ENCODE measurements at places on chromosomes 7 and 10.

GRCh38 chr7:1691601-1692514 lies 21.8 kb downstream of the ELFN1 start:
- DNase-seq = no peak

- no peak for DNase-seq
Measured at GRCh38 chr10:55311848-55312635, 511.0 kb upstream of the PCDH15 start.

DNA sequence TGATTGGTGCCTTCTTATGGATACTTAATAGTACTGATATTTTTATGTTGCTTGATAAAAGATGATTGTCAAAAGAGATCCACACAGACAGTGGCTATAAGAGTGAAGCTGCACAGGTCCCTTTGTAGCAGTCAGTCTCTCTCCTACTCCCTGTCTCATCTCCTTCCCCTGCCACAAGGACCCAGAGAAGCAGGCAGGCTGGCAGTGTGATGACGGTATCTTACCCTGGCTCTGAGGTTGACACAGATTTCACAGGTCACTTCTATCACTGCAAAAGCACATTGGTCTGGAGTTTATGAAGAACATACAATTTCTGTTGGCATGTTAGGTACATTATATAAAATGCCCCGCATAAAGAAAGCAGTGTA lies 64.4 kb upstream of the AHR start:
- no peak for DNase-seq

GRCh38 chr10:101905251-101905650 lies 61.7 kb upstream of the KCNIP2 start:
- DNase-seq = no peak

GRCh38 chr7:77797734-77798393 lies 370 bp downstream of the TMEM60 start:
- no peak for DNase-seq

DNA sequence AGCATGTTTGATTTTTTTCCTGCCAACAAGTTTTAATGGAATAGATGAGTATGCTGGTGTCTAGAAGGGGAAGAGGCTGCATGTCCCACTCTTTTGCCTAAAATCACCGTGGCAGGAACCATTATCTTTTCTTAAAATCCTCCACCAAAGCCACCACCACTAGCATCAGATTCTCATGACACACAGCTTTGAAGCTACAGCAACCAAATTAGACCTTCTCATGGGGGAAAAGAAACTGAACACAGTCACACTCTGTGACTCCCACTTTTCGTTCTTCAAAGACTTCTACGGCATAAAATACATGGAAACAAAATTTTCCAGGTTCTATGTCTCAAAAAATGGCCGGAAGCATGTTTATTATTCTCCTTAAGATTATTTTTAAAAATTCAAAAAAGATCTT lies 81.8 kb downstream of the SGMS1 start:
- no peak for DNase-seq

DNA sequence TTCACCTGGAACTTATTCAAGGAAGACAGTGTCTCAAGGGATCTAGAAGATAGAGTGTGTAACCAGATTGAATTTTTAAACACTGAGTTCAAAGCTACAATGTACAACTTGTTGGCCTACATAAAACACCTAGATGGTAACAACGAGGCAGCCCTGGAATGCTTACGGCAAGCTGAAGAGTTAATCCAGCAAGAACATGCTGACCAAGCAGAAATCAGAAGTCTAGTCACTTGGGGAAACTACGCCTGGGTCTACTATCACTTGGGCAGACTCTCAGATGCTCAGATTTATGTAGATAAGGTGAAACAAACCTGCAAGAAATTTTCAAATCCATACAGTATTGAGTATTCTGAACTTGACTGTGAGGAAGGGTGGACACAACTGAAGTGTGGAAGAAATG lies 10.9 kb downstream of the IFIT3 start:
- DNase-seq = no peak

- no peak for DNase-seq
Measured at GRCh38 chr10:52949899-52950298, 177.3 kb upstream of the MBL2 start.

DNA sequence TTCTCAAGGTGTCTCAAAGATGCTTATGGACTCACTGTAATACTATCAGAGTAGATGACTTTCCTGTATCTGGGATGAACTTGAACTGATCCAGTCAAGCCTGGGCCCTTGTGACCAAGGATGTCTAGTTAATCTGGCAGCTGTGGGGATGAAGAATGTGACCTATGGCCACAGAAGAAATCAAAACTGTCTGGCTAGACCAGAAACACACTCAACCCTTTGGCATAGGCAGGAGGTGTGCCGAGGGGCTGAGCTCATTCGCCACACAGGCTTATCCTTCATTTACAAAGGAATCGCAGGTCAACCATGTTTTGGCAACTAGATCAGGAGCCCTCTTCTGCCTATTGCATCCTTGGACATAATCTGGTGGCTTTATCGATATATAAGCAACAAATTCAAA lies 110.6 kb downstream of the ATXN7L1 start:
- no peak for DNase-seq

DNA sequence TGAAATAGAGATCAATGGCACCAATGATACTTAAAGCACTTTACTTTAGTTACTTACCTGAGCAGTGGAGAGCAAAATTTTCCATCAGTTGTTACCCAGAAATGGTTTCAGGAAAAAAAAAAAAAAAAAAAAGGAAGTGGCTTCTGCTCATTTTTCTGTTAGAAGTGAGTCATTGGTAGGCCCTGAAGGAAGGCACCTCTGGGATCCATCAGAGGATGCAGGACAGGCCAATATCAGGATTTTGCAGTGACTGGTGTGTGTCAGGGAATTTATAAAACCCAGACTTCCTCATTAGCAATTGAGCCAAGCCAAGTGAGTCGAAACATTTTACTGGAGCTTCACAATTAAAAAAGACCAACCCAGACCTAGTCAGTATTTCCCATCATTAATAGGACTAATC lies 2.3 kb upstream of the SMIM30 start:
- no peak for DNase-seq

DNA sequence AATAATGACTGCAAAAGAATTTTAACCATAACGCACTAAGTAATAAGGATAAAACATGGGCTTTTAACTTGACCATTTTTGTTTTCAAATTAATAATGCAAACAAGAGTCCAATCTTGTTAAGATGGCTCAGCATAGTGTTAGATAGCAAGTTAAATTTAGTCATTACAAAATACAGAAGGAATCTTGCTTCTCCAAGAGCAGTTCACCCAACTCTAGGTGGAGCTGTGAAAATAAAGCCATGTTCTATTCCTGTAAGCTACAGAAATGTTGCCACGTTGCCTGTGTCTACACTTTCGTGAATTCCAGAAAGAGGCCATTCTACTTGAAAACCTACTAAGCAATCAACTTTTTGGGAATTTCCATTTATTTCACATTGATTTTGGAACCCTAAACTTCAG lies 191.9 kb downstream of the SFMBT2 start:
- no peak for DNase-seq

GRCh38 chr10:113849946-113850345 lies 3.9 kb downstream of the DCLRE1A start:
- no peak for DNase-seq

DNA sequence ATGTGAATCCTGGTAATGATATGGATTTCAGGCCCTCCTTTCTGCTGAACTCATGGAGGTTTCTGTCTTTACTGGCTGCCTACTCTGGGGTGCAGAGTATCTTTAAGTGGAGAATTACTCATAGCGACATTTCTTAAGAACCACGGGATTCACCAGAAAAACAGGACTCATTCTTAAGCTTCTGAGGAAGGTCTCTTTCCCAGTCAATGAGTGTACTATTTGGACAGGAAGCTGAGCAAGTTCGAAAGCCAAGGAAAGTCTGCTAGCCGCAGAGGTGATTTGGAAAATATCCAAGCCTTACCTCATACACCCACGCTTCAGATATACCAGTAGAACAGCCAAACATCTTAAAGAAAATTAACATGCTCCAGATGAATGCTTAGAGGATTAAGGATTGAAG lies 377.6 kb upstream of the MYO3A start:
- DNase-seq = peak; percentile 36

GRCh38 chr7:116418524-116418923 lies 81.0 kb upstream of the CAV2 start:
- DNase-seq = no peak

DNA sequence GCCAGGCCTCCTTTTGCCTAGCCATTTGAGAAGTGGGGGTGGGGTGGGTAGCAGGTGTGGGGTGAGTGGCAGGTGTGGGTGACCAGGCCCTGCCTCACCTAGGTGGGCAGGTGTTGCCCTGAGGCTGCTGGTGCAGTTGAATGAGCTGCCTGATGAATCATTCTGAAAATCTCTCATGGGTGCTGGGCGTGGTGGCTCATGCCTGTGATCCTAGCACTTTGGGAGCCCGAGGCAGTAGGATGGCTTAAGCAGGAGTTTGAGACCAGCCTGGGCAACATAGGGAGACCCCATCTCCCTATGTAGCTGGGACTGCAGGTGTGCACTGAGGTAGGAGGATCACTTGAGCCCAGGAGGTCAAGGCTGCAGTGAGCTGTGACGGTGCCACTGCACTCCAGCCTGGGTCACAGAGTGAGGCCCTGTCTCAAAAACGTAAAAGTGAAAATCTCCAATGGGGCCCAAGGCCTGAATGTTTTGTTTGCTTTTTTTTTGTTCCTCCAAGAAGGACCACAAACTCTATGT lies 17.7 kb downstream of the TSPAN14 start:
- DNase-seq = no peak

GRCh38 chr7:111460695-111461094 lies 101.6 kb downstream of the IMMP2L start:
- no peak for DNase-seq

GRCh38 chr7:158022601-158023000 lies 565.0 kb downstream of the PTPRN2 start:
- DNase-seq = no peak

GRCh38 chr7:142969183-142969582 lies 7.0 kb upstream of the KEL start:
- no peak for DNase-seq

- DNase-seq = no peak
Measured at GRCh38 chr7:1092806-1093501, 5.0 kb downstream of the GPER1 start.

- no peak for DNase-seq
Measured at GRCh38 chr10:100483876-100484666, 21.3 kb downstream of the WNT8B start.

DNA sequence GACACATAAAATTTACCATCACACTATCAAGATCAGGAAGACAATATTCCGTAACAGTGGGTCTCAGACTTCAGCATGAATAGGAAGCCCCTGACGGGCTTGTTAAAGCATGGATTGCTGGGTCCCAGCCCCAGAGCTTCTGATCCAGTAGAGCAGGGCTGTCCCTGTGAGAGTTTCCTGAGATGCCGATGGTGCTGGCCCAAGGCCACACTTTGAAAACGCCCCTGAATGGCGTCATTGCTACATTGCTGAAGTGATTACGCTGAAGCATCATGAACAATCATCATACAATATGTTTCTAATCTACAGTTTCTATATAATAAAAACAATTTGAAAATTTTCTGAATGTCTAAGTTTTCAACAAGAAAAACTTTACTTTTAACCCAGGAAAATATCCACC lies 38.0 kb upstream of the TMEM72 start:
- peak; percentile 17 for DNase-seq

GRCh38 chr7:156544919-156545715 lies 95.5 kb upstream of the RNF32 start:
- no peak for DNase-seq

GRCh38 chr7:156881679-156882078 lies 11.3 kb downstream of the LMBR1 start:
- no peak for DNase-seq

- DNase-seq = no peak
Measured at GRCh38 chr10:29063806-29064644, 224.8 kb upstream of the LYZL1 start.

DNA sequence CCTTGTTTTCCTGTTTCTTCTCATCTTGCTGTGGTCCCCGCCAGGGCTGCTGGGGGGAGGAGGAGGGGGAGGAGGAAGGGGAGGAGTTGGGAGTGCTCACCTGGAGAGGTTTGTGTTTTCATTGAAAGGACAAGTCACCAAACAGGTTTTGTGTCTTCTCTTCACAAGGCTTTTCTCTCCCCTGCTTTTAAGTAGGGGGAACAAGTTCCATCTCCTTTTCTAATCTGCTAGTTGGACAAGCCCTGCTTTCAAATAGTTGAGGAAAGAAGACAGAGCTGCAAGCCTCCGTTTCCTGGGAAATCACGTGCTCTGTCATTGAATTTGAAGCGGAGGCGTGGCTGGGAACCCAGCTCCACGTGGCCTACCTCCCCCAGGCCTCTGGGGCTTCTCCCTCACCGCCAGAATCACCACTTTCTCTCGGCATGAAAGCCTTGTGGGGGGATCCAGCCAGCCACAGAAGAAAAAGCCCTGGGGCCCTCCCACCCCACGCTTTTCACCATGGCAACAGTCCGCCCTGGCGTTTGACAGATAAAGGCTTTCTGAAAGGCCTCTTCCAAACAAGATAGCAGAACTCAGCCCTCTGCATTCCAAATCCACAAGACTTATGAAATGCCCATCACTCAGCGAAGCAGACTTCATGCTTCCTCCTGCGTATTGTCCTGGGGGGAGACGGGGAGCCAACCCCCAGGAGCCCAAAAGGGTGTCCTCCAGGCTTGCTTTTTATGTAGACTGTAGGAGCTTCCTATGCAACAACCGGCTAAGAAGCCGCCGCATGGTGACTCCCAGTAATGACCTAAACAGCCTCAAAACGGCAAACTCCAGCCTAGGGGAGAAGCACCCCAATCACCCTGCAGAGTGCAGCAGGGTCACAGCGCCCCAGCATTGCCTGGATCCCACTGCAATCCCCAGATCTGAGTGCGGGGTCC lies 51.7 kb downstream of the PROSER2 start:
- DNase-seq = peak; percentile 75

- no peak for DNase-seq
Measured at GRCh38 chr10:124722798-124723783, 21.1 kb downstream of the FAM53B start.

- no peak for DNase-seq
Measured at GRCh38 chr10:490891-491571, 198.4 kb downstream of the DIP2C start.

- DNase-seq = no peak
Measured at GRCh38 chr10:115657161-115657860, 564.1 kb downstream of the ATRNL1 start.

DNA sequence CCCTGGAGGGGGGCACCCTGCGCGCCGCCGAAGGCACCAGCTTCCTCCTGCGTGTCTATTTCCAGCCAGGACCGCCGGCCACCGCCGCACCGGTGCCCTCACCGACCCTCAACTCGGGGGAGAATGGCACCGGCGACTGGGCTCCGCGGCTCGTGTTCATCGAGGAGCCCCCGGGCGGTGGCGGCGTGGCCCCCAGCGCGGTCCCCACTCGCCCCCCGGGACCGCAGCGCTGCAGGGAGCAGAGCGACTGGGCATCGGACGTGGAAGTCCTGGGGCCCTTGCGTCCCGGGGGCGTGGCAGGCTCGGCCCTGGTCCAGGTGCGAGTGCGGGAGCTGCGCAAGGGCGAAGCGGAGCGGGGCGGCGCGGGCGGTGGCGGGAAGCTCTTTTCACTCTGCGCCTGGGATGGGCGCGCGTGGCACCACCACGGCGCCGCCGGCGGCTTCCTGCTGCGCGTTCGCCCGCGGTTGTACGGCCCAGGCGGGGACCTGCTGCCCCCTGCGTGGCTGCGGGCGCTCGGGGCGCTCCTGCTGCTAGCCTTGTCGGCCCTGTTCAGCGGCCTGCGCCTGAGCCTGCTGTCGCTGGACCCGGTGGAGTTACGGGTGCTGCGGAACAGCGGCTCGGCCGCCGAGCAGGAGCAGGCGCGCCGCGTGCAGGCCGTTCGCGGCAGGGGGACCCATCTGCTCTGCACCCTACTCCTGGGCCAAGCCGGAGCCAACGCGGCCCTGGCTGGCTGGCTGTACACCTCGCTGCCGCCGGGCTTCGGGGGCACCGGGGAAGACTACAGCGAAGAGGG lies 594 bp downstream of the CNNM1 start:
- DNase-seq = no peak

Measured in right hindlimb (tissue), 1 donor.